ENCODE measurements at places on chromosomes 4 and X.

- peak; percentile 59 for DNase-seq
These were observed 22.6 kb downstream of the SYNPO2 start for GRCh38 chr4:118911238-118911703.

DNA sequence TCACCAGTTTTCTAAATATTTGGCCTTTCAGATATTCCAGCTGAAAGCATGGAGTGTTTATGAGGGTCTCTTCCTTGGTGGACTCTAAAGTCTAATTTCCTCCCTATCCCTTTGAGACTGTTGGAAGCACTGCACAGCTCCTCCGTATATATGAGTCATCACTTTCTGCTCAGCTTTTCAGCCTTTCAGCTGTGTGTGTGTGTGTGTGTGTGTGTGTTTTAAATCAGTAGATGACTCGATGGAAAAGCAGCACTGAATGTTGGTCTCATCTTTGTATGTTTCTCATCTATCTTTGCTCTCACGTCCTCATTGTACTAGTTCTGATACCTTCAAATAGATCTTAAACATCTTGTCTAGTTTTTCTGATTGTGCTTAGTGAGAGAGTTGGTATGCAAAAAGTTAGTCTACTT, 81.6 kb downstream of the ZFX start:
- DNase-seq, result peak; percentile 78

DNA sequence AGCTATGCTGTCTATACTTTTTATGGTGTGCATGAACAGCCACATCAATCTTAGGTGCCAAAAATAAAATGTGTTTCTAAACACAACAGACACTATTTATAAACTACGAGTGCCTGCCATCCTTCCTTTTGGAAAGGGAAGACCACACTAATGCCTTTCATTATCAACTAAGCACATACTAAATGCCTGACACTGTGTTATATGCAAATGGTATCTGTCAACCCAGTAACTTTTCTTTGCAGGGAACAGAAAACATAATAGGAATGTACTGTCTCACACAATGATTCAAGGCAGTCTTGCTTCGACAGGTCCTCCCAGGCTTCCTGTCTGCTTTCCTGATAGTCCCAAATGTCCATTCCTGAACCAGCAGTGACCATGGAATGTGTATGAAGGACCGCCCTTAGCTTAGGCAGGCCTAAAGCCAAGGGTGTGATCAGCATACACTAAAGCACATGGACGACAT, 43.8 kb downstream of the ADGRA3 start:
- no peak for DNase-seq

GRCh38 chr4:138039010-138039409, 203.1 kb downstream of the SLC7A11 start:
- DNase-seq, result no peak

GRCh38 chrX:145687146-145687545, 130.5 kb upstream of the SLITRK2 start:
- DNase-seq, result no peak

DNA sequence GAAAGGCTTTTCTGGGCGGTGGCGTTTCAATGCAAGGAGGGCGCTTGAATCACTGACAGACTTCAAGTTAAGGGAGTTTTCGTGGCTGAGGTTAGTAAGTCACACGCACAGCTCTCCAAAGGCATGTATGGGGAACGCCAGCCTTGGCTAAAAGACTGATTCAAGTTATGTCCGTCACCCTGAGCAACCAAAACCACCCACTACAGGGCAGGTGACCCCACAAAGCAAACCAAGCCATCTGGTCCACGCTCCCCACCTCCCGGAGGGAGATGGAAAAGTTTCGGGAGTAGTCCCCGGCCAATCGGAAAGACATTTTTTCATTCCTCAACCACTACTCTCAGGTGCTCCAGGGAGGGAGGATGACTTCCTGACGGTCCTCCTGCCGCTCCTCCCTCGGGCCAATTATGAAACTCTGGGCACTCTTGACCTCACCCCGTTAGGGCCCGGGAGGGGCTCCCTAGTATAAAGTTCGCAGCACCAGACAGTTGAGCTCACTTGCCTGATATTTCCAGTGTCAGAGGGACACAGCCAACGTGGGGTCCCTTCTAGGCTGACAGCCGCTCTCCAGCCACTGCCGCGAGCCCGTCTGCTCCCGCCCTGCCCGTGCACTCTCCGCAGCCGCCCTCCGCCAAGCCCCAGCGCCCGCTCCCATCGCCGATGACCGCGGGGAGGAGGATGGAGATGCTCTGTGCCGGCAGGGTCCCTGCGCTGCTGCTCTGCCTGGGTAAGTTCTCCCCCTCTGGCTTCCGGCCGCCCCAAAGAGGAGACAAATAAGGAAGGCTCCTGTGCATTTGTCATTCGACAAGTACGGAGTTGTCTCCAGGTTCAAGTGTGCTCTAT, at the start of gene EREG:
TSS of gene EREG (plus strand) at position 494 of the 840 bp plus-strand sequence. CDS start at position 658, 164 bp downstream.
- DNase-seq, result peak; percentile 18

DNA sequence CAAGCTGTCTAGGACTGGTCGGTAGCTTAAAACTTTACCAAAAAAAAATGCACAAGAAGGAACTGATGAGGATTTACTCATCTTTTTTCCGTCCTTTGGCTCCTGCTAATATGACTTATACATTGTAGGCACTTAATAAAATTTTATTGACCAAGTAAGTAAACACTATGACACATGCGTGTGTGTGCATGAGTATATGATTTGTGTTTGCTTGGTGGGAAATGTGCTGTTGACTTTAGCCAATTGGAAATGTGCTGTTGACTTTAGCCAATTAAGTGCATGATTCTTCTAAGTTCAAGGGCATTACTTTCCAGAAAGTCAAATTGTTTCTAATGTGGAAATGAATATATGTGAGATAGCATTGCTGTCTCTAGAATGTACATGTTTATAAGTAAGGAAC, 78.3 kb downstream of the FIP1L1 start:
- no peak for DNase-seq

- DNase-seq, result no peak
These were observed 8.0 kb downstream of the HHIP start for GRCh38 chr4:144653781-144654545.

GRCh38 chr4:118076958-118077766, 42.9 kb downstream of the NDST3 start:
- DNase-seq, result no peak

GRCh38 chrX:118545510-118545909, 49.9 kb downstream of the DOCK11 start:
- no peak for DNase-seq

GRCh38 chrX:41478381-41478911, 31.3 kb downstream of the NYX start:
- no peak for DNase-seq

DNA sequence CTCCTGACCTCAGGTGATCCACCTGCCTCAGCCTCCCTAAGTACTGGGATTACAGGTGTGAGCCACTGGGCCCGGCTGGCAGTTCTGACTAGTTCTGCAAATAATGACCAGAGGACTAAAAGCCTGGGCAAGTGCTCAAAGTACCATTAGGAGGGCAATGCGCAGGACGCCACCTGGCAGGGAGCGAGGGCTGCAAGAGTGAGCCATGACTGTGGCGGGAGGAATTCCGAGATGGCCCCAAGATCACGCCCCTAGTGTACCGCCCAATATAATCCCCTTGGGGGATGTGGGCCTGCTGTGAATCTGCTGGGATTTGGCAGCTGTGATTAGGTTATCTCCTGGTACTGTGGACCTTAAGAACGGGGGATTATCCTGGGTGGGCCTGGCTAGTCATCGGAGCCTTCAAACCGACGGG, 26.2 kb upstream of the GPR78 start:
- peak; percentile 92 for DNase-seq

DNA sequence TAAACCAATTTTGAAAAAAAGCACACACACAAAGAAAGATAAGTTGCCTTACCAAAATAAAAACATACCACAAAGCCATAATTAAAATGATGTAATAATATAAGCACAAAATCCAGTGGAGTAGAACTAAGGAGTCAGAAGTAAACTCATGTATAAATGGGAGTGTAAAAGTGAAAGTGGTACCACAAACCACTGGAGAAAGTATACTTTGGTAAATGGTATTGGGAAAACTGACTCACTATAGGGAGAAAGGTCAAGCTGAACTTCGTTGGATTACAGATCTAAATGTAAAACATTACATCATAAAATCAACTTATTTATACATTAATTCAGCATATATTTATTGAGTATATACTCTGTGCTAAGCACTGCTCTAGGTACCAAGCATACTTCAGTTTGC, 46.3 kb upstream of the HHIP start:
- DNase-seq, result no peak

GRCh38 chrX:7054219-7055216, 93.0 kb upstream of the STS start:
- DNase-seq, result no peak

GRCh38 chr4:123929565-123929964, 533.0 kb downstream of the SPRY1 start:
- DNase-seq, result no peak

GRCh38 chr4:176791591-176792325, 964 bp downstream of the VEGFC start:
- peak; percentile 53 for DNase-seq

- no peak for DNase-seq
These were observed 5.5 kb downstream of the NEUROG2 start for GRCh38 chr4:112510291-112511092.

GRCh38 chr4:158826882-158827281, 58.1 kb downstream of the FNIP2 start:
- DNase-seq, result peak; percentile 24

- peak; percentile 64 for DNase-seq
These were observed 72.9 kb downstream of the CLNK start for GRCh38 chr4:10611673-10612072.

- peak; percentile 43 for DNase-seq
These were observed 118.4 kb upstream of the WDR17 start for GRCh38 chr4:175947117-175947722.

DNA sequence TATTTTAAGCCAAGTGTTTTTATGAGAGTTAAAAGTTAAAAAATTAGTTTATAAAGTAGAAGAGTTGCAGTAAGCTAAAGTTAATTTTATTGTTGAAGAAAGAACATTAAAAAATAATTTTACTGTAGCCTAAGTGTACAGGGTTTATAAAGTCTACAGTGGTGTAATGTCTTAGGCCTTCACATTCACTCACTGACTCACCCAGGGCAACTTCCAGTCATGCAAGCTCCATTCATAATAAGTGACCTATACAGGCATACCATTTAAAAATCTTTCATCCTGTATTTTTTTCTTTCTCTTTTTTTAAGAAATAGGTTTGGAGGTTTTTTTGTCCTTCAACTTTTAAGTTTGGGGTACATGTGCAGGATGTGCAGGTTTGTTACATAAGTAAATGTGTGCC, 87.9 kb upstream of the NR3C2 start:
- no peak for DNase-seq

DNA sequence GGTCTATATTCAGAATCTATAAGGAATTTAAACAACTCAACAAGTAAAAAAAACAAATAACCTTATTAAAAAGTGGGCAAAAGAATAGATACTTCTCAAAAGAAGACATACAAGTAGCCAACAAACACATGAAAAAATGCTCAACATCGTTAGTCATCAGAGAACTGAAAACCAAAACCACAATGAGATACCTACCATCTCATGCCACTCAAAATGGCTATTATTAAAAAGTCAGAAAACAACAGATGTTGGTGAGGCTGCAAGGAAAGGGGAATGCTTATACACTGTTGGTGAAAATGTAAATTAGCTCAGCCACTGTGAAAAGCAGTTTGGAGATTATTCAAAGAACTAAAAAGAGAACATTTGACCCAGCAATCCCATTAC, 201.6 kb downstream of the QDPR start:
- DNase-seq, result no peak

GRCh38 chrX:554271-554670, 76.3 kb upstream of the SHOX start:
- DNase-seq, result no peak

DNA sequence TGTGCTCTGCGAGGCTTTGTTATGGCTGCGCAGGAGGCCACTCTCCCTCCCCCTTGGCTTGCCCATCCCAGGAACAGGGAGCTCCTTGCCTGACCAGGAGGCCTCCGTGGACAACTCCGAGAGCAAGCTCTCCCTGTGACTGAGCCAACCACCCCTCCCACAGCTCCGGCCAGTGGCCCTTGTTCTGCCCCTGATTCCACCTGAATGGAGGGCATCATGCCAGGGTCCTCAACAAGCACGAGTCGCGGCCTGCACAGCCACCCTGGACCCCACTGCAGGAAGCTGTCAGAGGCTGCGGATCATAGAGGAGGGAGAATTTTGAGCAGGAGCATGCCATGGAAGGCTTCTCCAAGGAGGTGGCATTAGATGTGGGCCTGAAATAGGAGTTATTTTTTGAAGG, 44.8 kb upstream of the GRPEL1 start:
- DNase-seq, result no peak

DNA sequence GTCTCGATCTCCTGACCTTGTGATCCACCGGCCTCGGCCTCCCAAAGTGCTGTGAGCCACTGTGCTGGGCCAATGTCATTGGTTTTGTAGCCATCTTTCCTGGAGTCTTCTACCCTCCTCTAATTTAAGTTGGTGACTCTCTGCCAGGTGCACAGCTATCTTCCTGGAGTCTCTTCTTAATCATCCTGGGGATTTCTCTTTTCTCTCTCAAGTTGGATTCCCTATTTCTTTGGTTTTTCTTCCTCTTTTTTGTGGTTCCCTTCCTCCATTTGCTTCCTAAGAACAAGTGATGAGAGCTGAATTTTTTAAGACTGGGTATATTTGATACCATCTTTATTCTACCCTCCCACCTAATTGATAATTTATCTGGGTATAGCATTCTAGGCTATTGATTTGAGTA, 113.8 kb downstream of the SYNPO2 start:
- DNase-seq, result no peak

- no peak for DNase-seq
These were observed 33.4 kb downstream of the SEPTIN11 start for GRCh38 chr4:76982638-76983584.

GRCh38 chr4:123443401-123444289, 47.0 kb downstream of the SPRY1 start:
- peak; percentile 30 for DNase-seq

DNA sequence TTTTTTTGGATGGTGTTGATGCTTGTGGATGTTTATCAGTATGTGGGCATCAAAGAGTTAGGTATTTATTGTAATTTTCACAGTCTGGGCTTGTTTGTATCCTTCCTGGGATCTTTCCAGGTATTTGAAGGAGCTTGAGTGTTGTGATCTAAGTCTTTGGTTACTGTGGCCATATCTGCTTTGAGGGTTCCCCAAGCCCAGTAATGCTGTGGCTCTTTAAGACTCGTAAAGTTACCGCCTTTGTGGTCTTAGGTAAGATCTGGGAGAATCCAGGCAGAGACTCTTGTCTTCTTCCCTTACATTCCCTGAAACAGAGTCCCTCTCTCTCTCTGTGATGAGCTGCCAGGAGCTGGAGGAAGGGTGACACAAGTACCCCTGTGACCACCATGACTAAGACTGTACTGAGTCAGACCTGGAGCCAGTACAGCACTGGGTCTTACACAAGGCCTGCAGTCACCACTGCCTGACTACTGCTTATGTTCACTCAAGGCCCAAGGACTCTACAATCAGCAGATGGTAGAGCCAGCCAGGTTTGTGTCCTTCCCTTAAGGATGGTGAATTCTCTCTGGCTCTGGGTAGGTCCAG, 62.2 kb downstream of the FMR1NB start:
- no peak for DNase-seq

- DNase-seq, result peak; percentile 9
These were observed 275.2 kb upstream of the EDA2R start for GRCh38 chrX:66914080-66914479.

GRCh38 chrX:151153667-151154066, 22.7 kb upstream of the GPR50 start:
- no peak for DNase-seq

Data from umbilical cord (tissue), 2 donors.